Fibroblast of skin of abdomen (primary cell): ENCODE measurements at places on chromosomes 12 and 14.
A peak's percentile ranks its signal among the peaks of the same experiment; 100 is the strongest.

DNA sequence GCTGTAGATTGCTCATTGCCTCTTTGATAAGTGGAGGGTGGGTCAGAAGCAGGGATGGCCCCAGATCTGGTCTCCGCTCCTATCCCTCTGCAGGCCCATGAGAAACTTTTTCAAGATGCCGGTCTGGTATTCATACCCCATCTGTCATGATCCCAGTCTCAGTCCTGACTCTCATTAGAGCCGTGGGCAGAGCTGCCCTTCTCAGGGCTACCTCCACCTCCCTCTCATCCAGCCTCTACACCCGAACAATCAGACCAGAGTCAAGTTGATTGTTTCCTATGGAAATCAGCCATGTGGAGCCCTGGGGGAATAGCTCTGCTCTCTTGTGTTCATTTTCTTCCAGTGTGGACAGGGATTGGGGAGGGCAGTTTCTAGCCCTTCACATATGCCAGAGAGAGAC is 45.8 kb downstream of the NEUROD4 start:
- no peak for DNase-seq

GRCh38 chr12:101485021-101485420 is 9.9 kb downstream of the SPIC start:
- peak; percentile 0 for DNase-seq

DNA sequence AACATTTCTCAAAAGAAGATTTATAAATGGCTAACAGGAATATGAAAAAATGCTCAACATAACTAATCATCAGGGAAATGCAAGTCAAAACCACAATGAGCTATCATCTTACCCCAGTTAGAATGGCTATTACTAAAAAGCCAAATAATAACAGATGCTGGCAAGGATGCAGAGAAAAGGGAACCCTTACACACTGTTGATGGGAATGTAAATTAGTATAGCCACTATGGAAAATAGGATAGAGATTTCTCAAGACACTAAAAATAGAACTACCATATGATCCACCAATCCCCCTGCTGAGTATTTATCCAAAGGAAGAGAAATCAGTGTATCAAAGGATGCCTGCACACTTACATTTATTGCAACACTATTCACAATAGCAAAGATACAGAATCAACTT is 58.3 kb downstream of the GUCY2C start:
- DNase-seq, result no peak

DNA sequence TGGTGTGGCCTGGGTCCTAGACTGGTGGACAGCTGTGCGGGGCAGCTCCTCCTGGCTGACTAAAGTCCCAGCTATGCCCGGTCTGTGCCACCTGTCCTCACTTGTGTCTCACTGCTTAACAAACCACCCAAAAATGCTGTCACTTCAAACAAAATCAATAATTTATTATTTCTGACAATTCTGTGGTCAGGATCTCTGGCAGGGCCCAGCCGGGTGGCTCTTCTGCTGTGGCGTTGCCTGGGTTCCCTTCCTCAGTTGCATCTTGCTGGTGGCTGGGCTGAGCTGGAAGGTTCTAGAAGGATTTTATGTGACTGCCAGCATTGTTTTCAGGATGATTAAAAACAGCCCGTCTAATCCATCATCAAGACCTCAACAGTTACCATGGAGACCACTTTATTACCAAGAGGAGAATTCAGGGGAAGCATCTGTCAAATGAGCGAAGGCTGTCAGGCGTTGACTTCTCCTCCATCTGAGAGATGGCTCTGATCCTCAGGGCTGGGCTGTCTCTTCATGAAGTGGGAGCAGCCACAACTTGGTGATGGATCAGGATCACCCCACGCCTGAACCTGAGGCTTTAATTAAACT is 280.6 kb upstream of the SFSWAP start:
- DNase-seq, result no peak

DNA sequence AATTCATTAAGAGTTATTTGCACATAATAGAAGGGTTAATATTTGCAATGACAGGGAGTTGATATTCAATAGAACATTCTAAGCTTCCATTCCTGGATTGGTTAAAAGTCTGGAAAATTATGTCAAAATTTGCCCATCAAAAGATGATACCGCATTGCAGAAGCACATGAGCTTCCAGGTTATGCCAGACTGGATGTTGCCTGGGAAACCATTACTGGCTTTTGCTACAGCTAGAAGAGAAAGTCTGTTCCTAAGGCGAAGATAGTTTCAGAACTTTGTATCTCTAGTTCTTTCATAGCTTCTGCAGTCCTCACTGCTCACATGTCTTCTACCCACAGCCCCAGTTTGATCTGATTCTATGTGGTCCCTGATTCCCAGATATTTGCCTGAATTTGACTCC is 122.4 kb upstream of the AMIGO2 start:
- no peak for DNase-seq

GRCh38 chr12:46150735-46151134 is 118.1 kb downstream of the SLC38A1 start:
- no peak for DNase-seq

DNA sequence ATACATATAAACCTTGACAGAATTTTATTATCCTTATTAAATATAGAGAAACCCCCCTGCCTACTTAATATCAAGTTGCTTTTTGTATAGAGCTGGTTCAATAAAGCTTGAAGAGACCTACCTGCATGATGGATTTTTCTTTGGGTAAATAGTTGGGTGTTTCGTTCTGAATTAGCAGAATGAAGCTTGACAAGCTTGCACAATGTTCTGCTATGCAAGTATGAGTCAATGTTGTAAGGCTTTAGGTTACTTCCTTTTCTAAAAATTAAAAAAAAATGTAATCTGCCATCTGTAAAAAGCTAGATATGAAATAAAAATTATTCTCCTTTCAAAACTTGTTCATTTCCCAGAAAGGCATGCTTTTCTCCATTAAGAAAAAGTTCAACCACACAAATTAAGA is 1662.6 kb upstream of the SEL1L start:
- DNase-seq, result no peak

GRCh38 chr14:66746316-66747006 is 238.5 kb downstream of the GPHN start:
- peak; percentile 36 for DNase-seq

- DNase-seq, result no peak
These were observed 825.5 kb upstream of the SEL1L start for GRCh38 chr14:82359201-82359600.

DNA sequence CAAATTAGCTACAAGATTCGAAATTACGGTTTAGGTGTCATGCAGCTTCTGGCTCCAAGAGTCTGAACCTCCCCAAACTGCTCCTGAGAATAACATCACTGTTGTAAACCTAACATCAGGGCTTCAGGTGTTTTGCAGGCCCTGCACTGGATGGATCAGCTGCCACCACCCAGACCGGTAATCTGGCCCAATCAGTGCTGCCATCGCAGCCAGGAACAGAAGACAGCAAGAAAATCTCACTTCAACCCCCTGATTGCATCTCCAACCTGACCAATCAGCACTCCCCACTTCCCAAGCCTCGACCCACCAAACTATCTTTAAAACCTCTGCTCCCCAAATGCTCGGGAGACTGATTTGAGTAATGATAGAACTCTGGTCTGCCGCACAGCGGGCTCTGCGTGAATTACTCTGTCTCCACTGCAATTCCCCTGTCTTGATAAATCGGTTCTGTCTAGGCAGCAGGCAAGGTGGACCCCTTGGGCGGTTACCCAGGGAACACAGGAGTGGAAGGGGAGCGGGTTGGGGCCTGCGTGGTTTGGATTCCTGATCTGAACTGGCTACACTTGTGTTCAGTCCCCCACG is 268.5 kb upstream of the SFSWAP start:
- DNase-seq, result no peak

DNA sequence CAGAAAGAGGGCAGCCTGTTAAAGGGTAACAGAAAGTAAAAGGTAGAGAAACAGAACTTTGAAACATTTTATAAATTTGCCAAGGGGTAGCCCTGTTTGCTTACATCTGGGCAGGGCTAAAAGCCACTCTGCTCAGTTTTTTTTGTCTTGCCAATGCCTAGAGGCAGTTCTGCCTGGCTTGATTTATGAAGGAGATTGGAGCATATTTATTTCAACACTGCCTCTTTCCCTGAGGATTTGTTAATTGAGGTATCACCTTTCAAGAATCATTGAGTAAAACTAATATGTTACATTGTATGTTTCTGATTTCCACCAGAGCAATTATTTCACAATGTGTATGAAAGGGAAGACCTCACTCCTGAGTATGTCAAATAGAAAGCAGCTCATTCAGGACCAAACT is 160.8 kb downstream of the GXYLT1 start:
- DNase-seq, result no peak

DNA sequence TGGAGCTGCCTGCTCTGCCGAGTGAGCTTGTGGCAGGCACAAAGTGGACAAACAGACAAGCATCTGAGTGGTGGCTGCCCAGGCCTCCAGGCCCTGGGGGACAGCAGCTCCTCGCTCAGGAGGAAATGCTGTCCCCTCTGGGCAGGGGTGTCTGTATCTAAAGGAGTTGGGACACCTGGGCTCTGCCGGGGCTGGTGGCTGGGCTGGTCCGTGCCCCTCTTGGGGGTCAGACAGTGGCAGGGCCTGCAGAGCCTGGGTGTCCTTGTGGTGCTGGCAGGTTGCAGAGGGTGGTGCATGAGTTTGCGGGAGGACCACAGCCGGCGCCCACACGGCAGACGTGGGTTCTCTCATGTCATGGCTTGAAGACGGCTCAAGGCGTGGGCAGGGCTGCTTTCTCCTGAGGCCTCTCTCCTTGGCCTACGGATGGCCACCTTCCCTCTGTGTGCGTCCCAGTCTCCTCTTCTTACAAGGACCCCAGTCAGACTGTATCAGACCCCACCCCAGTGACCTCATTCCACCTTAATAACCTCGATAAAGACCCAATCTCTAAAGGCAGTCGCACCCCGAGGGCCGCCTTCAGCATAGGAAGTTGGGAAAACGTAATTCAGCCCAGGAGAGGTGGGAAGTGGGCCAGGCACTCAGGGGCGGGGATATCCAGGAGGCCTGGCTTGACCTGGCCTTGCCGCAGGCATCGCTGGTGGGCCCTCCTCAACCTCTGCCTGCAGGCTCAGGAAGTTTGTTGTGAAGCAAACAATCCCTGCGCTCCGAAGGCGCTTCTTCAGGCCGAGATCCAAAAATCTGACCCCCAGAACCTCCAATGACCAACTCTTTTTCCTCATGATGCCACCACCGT is 110.0 kb downstream of the KIF26A start:
- DNase-seq, result no peak

DNA sequence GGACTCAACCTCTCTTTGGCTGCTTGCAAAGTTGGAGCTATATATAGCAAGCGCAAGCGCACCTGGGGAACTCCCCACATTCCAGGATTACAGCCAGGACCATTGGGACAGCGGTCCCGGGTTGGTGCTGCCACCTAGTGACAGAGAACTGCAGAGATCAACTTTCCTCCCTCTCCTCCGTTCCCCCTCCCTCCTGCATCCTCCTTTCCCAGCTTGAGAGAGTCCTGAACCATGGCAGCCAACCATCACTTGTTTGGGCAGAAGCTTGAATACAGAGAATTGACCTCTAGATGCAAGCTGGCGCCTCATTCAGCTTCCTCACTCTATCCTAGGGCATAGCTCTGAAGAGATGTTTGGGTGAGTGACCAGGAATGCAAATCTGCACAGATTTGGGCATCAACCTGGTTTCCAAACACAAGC is 17.4 kb upstream of the FLVCR2 start:
- peak; percentile 50 for DNase-seq

- no peak for DNase-seq
These were observed 69.0 kb upstream of the CLMN start for GRCh38 chr14:95388699-95389098.

GRCh38 chr12:24378548-24379407 is 429.3 kb upstream of the SOX5 start:
- DNase-seq, result peak; percentile 28

- no peak for DNase-seq
These were observed 18.0 kb upstream of the NRDE2 start for GRCh38 chr14:90349739-90350138.

DNA sequence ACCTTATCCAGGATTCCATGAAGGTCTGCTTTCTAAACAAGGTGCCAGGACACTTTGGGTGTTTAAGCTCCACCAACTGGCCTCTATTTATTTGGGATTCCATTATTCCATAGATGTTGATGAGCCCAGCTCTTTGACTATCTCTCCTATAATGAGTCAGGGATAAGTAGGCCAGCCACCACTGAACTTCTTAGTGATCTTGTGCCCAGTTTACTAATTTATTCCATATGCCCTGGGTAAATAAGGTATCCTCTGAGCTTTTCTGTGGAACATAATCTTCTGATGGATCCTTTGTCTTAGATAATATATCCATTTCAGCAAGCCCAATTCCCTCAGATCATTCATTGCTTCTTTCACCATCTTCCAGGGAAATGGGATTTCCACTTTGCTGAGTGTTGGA is 535.0 kb downstream of the FOXG1 start:
- no peak for DNase-seq

DNA sequence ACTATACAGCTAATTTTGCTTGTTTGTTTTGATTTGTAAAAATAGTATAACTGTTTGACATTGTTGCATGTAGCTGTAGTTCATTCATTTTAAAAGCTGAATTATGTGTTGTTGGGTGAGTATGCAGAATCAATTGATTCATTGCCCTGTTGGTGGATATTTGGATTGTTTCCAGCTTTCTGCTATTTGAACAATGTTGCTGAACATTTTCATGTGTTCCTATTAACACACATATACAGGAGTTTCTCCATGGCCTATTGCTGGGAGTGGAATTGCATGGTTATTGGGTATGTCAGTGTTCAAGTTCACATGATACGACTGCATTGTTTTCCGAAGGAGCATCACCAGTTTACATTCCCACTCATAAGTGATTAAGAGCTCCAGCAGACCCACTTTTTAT is 75.3 kb downstream of the SRGAP1 start:
- DNase-seq, result peak; percentile 72

DNA sequence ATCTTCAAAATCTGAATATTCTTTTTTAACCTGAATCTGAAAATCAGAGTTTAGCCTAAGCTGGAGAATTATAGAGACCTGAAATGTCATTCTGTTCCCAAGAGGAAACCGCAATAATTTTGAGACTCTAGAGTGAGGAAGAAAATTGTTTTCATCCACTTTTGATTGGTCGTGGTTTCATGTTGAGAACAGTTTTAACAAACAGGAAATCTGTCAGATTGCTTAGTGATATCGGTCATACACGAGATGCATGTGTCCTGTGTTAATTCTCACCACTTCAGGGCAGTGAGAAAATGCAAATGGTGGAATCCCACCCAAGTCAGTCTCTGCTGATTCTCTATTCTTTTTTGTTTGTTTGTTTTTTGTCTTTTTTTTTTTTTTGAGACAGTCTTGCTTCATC is 1498.5 kb upstream of the TMEM132C start:
- DNase-seq, result no peak

GRCh38 chr14:60805841-60806430 is 71.4 kb downstream of the MNAT1 start:
- peak; percentile 65 for DNase-seq

DNA sequence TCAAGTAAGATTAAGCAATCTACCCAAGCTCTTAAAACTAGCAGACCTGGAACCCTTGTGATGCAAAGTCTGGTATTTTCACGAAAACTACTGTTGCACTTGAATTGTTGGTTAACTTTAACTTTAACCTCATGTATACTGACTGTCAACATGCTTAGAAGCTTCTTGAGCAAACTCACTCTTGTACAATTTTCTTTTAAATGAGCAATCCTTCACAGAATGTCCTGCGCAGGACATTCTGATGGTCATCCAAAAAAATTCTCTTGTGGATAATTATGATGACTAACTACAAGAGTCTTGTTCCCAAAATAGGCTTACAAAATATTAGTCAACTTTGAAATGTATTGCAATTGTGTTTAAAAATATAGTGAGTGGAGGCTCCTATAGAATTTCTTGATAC is 54.0 kb upstream of the PDE3A start:
- DNase-seq, result peak; percentile 70

GRCh38 chr14:96088481-96088880 is 49.3 kb downstream of the C14orf132 start:
- DNase-seq, result no peak
